A549 treated with Hydrocortisone at 1 μM for 4 hours (cell line): ENCODE measurements at places on chromosomes 3 and 15. TPM values are rescaled to one million over a fixed set of nuclear protein-coding genes. Genes with fewer than 3 reads are reported as not detected.

Gene SLC24A5
- not detected in 5 replicates for total RNA-seq

Gene GOLGA6B
- total RNA-seq: 0.06 to 0.09 TPM in 2 of 5 replicates, not detected in the others

Gene ACVR2B
- 2.0 to 3.1 TPM (median 3.0 TPM) in 5 replicates for total RNA-seq

Gene C15orf39
- 30.1 to 33.9 TPM (median 30.9 TPM) in 5 replicates for total RNA-seq

Gene CLDN18
- total RNA-seq: not detected in 5 replicates

Gene CCR8
- not detected in 5 replicates for total RNA-seq

Gene RETNLB
- not detected in 5 replicates for total RNA-seq

Gene XYLB
- 3.2 to 4.9 TPM (median 3.6 TPM) in 5 replicates for total RNA-seq

Gene GTF2A2
- total RNA-seq: 148 to 190 TPM (median 177 TPM) in 5 replicates

Gene AMIGO3
- total RNA-seq: 0.12 to 1.2 TPM (median 0.69 TPM) in 5 replicates

Gene TGM5
- not detected in 5 replicates for total RNA-seq

Gene SLC27A2
- total RNA-seq: 32.9 to 36.8 TPM (median 34.0 TPM) in 5 replicates

Gene TM6SF1
- total RNA-seq: 0.07 to 0.15 TPM (median 0.07 TPM) in 4 of 5 replicates, not detected in the other

Gene EPB42
- total RNA-seq: not detected in 5 replicates

Gene BLM
- 12.2 to 15.2 TPM (median 12.5 TPM) in 5 replicates for total RNA-seq
